ENCODE measurements at places on chromosomes 2 and 18.

DNA sequence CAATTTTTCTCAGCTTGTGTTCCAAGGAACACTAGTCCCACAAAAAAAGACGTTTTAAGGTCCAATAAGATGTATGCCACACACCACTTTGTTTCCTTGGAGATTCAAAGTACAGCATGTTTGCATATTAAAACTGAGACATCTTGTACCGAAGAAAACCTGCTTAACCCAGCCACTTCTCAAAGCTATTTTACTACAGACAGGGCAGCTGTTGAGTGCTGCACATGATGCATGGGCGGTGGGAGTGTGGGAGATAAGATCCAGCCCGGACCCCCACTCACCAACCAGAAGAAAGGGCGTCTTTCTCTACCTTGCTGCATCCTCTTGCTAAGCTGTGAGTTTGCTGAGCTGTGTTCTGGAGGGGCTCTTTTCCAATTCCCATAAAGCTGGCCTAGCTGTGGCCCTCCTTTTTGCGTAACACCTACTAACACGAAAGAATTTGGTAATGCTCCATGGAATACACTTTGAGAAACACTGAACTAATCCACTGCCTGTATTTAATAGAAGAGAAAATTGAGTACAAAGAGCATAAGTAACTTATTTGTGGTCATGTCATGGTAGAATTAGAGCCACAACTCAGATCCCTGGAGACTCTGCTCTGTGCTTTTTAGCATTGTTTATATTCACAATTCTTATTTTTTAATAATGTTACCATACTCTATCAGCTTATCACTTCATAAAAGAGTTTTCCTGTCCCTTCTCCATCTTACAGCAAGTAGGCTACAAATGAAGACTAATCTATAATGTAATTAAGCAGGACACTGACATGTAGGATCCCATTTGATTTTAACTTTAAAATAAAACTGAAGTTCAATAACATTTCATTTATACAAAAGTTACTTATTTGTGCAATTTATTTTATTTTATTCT is 90.0 kb downstream of the PLEKHM3 start:
- DNase-seq = no peak

GRCh38 chr2:32772638-32773447 is 145.0 kb downstream of the TTC27 start:
- peak; percentile 9 for DNase-seq

DNA sequence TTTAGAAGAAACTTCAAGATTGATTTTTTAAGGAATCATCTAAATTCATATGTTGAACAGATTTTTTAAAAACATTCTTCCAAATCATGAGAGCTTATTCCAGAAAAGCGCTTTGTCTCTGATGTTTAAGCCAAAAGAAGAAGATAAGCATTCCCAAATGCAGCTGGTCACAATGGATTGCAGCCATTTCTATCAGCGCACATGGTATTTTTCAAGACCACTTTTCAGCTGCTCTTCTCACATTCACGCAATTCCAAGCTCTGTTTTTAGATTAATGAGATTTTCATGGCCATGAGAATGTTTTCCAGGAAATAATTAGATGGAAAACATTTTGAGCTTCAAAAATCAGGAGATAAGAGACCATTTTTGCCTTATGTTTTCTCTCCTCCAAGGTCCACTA is 8.7 kb downstream of the OSBPL1A start:
- DNase-seq = no peak

- no peak for DNase-seq
Observed at GRCh38 chr2:120226316-120226715, 3.1 kb upstream of the TMEM185B start.

- DNase-seq = no peak
Observed at GRCh38 chr2:15814403-15814802, 125.9 kb upstream of the MYCN start.

DNA sequence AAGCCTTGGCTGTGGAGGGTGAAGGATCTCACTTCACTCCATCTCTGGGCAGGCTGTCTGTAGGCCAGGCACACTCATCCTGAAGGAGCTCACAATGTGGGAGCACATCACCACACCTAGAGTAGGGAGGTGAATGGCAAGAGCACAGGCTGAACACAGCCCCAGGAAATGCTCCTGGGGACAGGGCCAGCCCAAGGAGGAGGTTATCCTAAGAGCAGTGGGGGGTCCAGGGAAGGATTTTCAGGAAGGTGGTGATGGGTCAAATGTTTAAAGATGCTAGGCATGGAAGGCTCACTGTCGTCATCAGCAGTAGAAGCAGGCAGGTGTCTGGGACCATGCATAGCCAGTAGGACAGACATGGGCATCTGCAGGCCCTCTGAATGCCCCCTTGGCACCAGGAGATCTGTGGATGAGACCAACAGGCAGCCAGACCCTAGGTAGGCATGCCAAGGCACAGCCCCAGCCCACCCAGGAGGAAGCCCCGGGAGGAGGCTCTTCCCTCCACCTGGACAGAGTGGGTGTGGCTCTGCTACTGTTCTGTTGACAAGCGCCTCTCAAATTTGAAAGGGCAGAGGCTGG is 91.7 kb upstream of the RAB6C start:
- no peak for DNase-seq

GRCh38 chr2:85429924-85430289 is 11.4 kb downstream of the SH2D6 start:
- DNase-seq = no peak

DNA sequence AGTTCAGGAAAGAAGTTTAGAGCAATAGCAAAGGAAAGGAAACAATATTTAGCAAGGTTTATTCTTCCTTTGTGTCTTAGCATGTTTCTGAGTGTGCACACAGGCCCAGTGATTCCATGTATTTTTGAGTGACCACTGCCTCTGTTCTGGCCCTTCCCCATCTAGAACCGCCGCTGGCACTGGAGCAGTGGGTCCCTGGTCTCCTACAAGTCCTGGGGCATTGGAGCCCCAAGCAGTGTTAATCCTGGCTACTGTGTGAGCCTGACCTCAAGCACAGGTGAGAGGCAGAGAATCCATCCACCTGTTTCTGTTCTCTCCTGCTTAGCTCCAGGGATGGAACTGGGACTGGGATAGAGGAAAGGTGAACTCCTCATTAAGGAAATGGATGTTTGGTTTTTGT is 2.4 kb downstream of the REG1A start:
- DNase-seq = no peak

GRCh38 chr2:208781166-208781565 is 374.6 kb downstream of the PTH2R start:
- DNase-seq = no peak

- DNase-seq = no peak
Observed at GRCh38 chr2:61946666-61947065, 41.2 kb downstream of the COMMD1 start.

- DNase-seq = peak; percentile 57
Observed at GRCh38 chr2:105398336-105399206, at the start of gene FHL2. FHL2 (minus strand) TSS chr2:105399051; CDS start chr2:105386516, 12,535 bp downstream.

- DNase-seq = no peak
Observed at GRCh38 chr2:190435031-190435670, 27.0 kb downstream of the MFSD6 start.

GRCh38 chr2:61416871-61417645 is 53.8 kb downstream of the USP34 start:
- no peak for DNase-seq

DNA sequence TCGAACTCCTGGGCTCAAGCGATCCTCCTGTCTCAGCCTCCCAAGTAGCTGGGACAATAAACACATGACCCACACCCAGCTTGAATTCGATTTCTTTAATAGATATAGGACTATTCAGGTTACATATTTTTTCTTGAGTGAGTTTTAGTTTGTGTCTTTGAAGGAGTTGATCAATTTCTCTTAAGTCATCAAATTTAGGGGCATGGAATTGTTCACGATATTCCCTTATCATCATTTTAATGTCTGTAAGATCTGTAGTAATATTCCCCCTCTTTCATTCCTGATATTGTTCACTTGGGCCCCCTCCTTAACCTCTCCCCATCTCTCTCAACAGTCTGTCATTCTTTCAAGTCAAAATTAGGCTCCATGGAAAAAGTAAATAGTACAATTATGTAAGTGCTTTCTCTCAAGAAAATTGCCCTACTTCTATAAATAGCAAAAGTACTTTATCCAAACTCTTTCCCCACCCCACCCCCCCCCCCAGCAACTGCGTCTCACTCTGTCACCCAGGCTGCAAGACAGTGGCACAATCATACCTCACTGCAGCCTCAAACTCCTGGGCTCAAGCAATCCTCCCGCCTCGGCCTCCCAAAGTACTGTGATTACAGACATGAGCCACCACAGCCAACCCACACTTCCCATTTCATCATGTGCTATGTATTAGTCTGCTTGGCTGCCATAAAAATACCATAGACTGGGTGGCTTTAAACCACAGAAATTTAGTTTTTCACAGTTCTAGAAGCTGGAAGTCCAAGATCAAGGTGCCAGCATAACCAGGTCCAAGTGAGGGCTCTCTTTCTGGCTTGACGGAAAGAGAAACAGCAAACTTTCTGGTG is 20.1 kb downstream of the WDR33 start:
- DNase-seq = no peak

DNA sequence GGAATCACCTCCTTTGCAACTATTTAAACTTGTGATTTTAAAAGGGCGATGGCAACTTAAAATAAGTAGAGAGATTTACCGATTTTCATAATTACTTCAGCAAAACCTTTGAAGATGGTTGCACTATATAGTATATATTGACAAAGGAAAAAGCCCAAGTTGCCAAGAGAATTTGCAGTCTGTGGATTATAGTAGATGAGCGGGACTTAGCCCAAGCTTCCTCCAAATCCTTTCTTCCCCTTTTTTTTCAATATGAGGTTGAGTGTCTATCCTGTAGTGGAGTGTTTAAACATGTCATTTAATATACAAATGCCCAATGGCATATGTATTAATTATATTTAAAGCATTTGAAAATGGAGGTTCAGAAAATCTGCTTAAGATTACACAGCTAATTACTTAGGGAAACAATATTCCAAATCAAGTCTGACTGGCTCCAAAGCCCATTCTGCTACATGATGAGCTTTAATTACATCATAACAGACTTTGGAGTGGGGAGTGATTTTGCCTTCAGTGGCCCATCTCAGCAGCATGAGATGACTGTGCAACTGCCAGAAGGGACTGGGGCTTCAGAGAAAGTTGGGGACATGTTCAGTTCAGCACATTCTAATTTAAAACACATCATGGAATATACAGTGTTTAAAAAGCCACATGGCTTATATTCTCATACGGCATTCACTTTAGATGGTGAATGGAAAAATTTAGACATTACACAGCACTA is 73.2 kb downstream of the COL3A1 start:
- DNase-seq = no peak

GRCh38 chr2:85684380-85684779 is 9.8 kb upstream of the GNLY start:
- no peak for DNase-seq

DNA sequence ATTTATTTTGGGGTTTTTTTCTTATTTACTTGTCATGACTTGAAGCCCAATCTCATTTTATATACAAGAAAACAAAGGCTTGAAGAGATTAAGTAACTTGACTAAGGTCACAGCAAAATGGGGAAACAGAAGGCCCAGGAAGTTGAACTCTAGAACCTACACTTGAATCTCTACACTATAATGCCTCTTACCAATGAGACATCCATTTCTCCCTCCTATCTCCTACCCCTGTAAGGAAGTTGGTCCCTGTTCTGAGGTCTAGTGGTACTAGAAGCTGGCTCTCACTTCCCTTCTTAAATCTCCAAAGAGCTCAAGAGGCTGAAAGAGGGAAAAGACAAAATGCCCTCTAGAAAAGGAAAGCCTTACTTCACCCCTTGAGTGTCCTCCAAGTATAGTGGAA is 25.5 kb upstream of the IHH start:
- DNase-seq = no peak

DNA sequence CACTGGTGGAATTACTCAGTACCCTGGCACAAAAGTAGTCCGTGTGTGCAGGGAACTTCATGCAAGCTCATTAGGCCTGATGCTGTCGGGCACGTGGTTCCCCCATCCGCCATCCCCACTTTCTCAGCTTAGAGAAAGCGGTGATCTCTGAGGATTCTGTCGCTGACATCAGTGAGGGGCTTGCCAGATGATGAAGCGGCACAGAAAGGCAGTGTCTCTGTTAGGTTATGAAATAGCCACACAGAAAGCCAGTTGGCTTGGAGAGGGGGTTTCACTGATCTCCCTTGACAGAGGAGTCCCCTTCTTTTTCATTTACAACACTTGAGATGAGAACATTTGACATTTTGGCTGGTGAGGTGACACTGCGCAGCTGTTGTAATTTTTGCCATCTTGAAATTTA is 179.7 kb downstream of the FAM210A start:
- no peak for DNase-seq

- DNase-seq = no peak
Observed at GRCh38 chr2:179556425-179556824, 291.8 kb upstream of the SESTD1 start.
